ENCODE measurements at places on chromosomes 7 and 10.

DNA sequence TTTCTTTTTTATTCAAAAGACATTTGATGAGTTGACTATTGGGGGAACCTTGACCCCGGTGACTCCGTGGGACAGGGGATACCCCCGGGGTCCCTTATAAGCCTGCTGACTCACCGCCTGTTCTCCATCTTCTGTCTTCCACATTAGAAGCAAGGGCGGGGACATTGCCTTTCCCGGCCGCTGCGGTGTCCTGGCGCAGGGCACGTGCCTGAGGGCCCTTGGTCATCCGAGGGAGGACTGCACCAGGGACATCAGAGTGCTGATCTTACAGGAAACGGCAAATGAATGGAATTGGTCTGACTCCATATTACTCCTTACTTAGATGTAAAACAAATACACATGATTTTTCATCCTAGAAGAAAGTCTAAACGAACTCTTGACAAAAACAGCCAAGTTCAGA is 170.1 kb downstream of the CUX1 start:
- DNase-seq, result no peak

- peak; percentile 63 for DNase-seq
Observed at GRCh38 chr7:4745971-4746919, 29.2 kb upstream of the AP5Z1 start.

DNA sequence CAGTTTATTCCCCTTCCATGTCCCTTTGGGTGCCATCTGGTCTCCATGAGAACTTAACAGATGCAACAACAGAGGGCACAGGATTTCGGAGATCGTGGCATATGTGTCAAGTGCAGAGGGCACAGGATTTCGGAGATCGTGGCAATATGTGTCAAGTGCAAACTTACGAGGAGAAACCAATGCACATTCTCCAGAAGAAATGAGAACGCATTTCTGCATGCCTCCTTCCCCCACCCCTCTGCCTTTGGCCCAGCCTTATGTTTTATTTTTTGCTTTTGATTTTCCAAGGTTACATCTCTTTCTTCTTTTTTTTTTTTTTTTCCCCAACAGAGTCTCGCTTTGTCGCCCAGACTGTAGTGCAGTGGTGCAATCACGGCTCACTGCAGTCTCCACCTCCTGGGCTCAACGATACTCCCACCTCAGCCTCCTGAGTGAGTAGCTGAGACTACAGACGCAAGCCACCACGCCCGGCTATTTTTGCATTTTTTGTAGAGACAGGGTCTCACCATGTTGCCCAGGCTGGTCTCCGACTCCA is 586 bp upstream of the ANKRD26 start:
- no peak for DNase-seq

DNA sequence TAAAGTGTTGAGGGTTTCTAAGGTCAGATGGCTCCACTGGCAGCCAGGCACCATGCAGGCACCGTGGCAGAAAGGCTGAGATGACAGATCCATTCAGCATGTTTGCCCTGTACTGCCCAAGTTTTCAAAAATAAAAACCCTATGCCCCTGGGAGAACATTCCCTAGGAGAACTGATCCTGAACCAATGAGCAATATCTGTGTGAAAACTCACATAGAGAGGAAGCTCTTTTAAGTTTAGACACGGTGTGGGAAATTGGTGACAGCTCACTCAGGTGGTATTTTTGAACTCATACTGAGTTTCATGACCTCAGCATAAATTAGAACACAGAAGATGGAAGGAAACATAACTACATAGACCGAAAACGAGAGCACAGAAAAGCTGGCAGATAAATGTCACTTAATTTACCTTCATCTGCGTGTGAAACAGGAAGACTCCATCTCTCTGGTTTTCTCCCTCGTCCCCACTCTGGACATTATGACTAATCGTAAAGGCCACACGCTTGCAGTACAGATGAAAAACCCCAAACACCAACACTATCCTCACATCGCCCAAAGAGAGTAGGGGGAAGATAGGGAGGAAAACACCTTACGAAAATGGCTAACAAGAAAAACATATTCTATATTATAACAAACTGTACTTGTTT is 127.8 kb downstream of the ICA1 start:
- no peak for DNase-seq

DNA sequence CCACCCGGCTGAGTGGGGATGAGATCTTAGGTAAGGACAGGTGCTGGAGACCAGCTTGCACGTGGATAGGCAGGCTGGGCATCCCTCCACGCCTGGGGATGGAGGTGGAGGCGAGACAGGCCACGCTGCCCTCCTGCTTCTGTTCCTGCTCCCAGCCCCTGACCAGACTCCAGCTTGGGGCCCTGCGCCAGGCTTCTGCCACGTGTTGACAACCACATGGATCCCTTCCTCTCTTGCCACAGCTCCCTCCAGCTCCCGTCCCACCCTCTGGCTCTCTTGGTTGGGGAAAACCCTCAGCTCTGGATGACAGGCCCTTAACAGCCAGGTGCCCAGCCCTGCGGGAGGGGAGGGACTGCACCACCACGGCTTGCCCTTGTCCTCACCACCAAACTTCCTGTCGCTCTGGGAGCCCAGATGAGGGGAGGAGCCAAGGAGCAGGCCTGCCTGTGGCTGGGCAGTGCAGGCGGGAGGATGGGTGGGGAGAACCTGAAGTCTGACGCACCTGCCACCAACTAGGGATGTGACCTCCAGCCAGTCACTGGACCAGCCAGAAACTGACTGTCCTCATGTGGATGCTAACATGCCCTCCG is 36.0 kb downstream of the KCNH2 start:
- no peak for DNase-seq

GRCh38 chr7:96120445-96121225 is 201.3 kb downstream of the SLC25A13 start:
- DNase-seq, result peak; percentile 8

DNA sequence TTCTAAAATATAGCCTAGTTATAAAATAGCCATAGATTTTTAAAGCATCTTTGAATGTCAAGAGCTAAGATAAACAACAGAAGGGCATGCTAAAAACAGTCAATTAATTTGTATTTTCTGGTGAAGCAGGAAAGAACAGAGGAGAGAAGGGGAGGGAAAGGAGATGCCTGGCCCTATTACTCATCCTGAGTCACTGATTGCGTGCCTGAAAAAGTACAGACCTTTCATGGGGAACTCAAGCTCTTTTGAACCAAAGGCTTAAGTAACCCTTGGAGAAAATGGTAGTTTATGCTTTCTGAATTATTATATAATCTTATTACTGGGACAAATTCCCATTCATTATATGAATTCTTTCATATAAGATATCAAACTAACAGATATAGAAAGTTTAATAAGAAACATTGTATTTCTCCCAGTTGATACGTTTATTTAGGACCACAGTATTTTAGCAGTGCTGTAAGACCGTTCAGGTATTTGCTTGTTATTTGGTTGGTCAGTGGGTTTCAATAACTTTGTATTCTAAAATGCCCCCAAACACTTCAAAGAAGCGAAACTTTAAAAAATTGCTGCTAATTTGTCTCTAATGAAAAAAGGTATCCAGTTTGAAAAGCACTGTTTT is 151.3 kb downstream of the HGF start:
- peak; percentile 63 for DNase-seq

- DNase-seq, result no peak
Observed at GRCh38 chr10:69494626-69495558, 43.6 kb downstream of the TSPAN15 start.

DNA sequence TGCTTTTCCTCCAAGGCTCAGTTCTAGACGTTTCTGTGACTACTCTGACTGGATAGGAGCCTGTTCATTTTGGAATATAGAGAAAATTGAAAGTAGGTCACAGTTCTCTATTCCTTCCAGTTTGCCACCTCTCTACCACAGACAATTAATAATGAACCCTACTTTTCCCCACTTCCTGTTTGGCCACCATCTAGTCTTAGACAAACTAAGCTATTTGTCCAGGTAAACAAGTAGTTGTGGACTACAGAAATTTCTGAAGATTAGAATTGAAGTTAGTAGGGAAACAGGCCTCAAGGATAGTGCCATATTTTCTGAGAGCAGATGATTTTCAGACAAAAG is 87.0 kb downstream of the AUTS2 start:
- DNase-seq, result no peak

DNA sequence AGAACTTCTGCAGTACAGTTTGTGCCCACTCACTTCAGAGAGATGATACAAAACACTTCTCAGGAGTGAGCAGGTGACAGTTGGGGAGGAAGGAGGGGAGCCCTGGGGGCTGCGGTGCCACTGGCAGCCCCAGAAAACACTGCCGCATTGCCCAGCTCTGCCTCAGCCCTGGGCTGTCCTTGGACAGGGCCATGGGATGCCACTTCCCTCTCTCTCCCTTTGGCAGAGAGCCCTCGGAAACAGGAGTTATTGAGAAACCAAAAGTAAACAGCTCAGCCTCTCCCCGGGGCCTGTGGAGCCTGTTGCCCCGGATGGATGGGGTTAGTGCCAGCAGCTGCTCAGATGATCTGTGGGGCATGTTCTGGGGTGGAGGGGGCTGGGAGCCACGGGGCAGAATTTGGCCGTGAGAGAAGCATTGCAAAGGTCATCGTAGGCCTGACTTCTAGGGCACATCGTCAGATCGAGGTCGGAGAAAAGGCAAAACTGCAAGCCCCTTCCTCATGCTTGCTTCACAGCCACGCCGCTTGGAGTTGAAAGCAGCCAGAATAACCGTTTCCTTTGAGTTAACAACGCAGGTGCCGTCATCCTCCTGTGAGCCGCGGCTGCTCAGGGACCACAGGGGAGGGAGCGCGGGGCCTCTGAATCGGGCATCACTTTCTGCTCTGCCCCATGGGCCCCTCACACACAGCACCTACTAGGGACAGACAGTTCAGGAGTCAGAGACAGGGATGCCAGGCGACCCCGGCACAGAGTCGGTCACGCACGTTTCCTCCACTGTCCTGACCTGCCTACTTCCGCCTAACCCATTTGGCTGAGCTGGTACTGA is 256.4 kb downstream of the CAMK1D start:
- DNase-seq, result peak; percentile 78

GRCh38 chr10:42877496-42878030 is 95.0 kb downstream of the BMS1 start:
- no peak for DNase-seq

DNA sequence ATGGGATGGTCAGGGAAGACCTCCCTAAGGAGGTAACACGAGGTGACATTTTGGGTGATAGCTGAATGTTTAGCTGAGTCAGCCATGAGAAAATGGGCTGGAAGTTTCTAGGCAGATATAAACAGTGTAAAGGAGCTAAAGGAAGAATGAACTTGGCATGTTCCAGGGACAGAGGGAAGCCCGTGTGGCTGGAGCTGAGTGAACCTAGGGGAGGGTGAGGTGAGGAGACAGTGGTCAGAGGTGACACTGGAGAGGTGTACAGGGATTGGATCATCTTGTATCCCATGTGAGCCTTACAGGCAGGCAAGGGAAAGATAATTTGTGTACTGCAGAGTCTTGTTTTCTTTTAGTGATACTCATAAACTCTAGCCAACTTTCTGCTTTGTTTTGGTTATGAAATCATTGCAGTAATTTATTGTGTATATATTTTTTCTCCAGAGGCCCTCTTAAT is 1.8 kb downstream of the STARD3NL start:
- DNase-seq, result peak; percentile 5

- no peak for DNase-seq
Observed at GRCh38 chr7:54783952-54784351, 24.9 kb upstream of the SEC61G start.

- DNase-seq, result no peak
Observed at GRCh38 chr7:19663816-19664462, 44.9 kb downstream of the POLR1F start.

DNA sequence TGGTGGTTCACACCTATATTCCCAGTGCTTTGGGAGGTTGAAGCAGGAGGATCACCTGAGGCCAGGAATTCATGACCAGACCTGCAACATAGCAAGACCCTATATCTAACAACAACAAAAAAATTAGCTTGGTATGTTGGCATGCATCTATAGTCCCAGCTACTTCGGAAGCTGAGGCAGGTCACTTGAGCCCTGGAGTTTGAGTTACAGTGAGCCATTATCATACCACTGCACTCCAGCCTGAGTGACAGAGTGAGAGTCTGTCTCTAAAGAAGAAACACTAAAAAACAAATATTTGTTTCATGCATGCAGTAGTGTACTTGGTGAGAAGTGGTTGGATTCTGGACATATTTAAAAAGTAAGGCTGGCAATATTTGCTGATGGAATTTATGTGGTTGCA is 198.1 kb downstream of the BBS9 start:
- no peak for DNase-seq

- DNase-seq, result no peak
Observed at GRCh38 chr10:26840938-26841732, 19.6 kb downstream of the ABI1 start.

- DNase-seq, result no peak
Observed at GRCh38 chr10:107502229-107502985, 337.9 kb upstream of the SORCS1 start.

- no peak for DNase-seq
Observed at GRCh38 chr10:4267086-4267773, 482.2 kb upstream of the KLF6 start.

DNA sequence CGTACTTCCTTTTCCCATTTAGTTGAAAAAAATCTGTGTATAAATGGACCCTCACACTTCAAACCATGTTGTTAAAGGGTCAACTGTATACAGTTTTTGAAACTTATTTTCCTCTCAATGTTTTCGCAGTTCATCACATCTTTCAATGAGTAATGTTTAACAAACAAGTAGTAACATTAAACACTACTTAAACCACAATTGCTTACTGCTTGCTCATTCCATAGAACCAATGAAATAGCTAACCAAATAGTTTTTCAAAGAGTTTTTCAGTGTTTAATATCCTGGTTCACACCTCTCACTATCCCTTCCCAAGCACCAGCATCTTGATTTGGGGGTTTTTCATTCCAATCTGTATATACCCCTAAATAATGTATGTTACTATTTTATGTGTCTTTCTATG is 9.1 kb downstream of the SEM1 start:
- DNase-seq, result no peak

DNA sequence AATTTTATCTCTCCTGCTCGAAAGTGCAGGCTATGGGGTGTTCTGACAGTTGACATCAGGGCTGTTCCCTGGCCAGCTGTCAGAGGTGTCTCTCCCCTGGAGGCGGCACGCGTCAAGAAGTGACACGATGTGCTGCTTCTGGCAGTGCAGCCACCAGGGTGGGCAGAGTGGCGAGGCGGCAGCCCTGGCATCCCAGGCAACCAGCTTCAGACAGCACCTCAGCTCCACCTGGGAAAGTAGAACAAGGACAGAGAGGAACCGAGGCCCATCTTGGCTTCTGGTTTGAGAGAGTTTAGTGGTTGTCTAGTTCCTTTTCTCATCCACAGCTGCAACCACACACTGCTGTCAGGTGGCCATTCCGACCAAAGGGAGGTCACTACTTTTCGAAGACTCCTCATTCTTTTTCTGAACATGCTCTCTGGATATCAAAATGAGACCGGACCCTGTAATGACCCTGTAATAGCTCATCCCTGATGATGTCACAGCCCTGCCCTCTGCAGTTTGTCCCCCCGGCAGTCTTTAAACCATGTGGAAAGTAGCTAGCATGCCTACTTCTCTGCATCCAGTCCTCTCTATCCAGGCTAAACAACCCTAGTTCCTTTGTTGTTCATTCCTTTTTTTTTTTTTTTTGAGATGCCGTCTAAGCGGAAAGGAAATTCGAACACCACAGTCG is 381.0 kb upstream of the NRP1 start:
- no peak for DNase-seq

GRCh38 chr10:84328418-84329195 is at the start of gene CCSER2:
Gene CCSER2, plus strand, starts transcription at chr10:84328589. Its CDS starts 42,464 bp downstream, at chr10:84371053.
- DNase-seq, result peak; percentile 100
